ENCODE measurements at places on chromosomes 4 and X. TPM values are rescaled to one million over a fixed set of nuclear protein-coding genes. Genes with fewer than 3 reads are reported as not detected.
A peak's percentile ranks its signal among the peaks of the same experiment; 100 is the strongest.

GRCh38 chrX:27890611-27891010 lies 82.8 kb downstream of the MAGEB10 start:
- H3K4me3 ChIP-seq, result no peak overlapping the region
- H3K4me1 ChIP-seq, result no peaks in the 10 kb centered on the region
- DNase-seq, result no peak
- no peaks in the 10 kb centered on the region for H3K36me3 ChIP-seq
- H3K27me3 ChIP-seq, result no peaks in the 10 kb centered on the region
- H3K27ac ChIP-seq, result no peak overlapping the region

- no peaks in the 10 kb centered on the region for H3K36me3 ChIP-seq
- no peak for DNase-seq
- no peak overlapping the region for H3K27ac ChIP-seq
- H3K4me3 ChIP-seq, result no peak overlapping the region
- H3K4me1 ChIP-seq, result no peaks in the 10 kb centered on the region
Measured at GRCh38 chrX:124028182-124028581, 66.7 kb downstream of the STAG2 start.

- H3K27me3 ChIP-seq, result no peaks in the 10 kb centered on the region
- DNase-seq, result no peak
- no peaks in the 10 kb centered on the region for H3K4me1 ChIP-seq
- no peak overlapping the region for H3K4me3 ChIP-seq
Measured at GRCh38 chr4:16334601-16335000, 108.3 kb upstream of the TAPT1 start.

DNA sequence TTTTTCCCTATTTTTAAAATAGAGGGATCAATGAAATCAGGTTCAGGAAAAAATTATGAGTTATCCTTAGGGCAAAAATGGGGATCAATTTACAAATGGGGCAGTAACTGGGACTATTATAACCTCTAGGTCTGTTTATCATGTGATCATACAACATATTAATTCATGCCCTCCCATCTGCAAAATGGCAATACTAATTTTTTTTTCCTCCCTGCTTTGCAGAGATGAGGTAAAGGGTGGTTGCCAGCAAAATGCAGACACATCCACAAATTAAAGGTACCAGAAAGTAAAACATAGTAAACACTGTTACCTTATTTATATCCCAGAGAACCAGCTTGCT lies 467 bp downstream of the HSD17B11 start:
- no peaks in the 10 kb centered on the region for H3K27me3 ChIP-seq
- H3K36me3 ChIP-seq, result no peaks in the 10 kb centered on the region
- H3K4me1 ChIP-seq, result peaks cover 47% of the 10 kb centered on the region
- peak overlapping the region; percentile 86 for H3K4me3 ChIP-seq

GRCh38 chr4:110287130-110287529 lies 88.7 kb upstream of the ELOVL6 start:
- DNase-seq, result no peak
- H3K36me3 ChIP-seq, result no peaks in the 10 kb centered on the region
- no peaks in the 10 kb centered on the region for H3K27me3 ChIP-seq
- no peaks in the 10 kb centered on the region for H3K4me1 ChIP-seq
- H3K27ac ChIP-seq, result no peak overlapping the region

DNA sequence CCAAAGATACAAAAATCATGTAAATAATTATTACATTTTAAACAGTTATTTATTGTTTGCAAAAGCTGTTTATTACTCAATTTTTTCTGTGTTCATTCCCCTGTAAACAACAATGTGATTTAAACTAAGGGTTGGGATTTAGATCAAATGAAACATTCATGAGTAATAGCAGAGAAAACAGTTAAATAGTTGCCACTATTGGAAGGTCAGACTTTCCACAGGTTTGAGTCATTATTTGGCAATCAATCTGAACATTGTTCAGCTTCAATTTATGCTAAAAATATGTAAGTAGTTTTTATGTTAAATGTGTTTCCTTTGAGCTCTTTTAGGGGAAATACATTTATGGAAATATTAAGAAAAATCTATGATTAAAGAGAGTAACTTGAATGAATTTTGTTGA lies 144.9 kb downstream of the STIM2 start:
- peaks cover 17% of the 10 kb centered on the region for H3K4me1 ChIP-seq
- H3K27me3 ChIP-seq, result no peaks in the 10 kb centered on the region
- H3K36me3 ChIP-seq, result no peaks in the 10 kb centered on the region
- DNase-seq, result no peak
- H3K4me3 ChIP-seq, result no peak overlapping the region
- H3K27ac ChIP-seq, result no peak overlapping the region

DNA sequence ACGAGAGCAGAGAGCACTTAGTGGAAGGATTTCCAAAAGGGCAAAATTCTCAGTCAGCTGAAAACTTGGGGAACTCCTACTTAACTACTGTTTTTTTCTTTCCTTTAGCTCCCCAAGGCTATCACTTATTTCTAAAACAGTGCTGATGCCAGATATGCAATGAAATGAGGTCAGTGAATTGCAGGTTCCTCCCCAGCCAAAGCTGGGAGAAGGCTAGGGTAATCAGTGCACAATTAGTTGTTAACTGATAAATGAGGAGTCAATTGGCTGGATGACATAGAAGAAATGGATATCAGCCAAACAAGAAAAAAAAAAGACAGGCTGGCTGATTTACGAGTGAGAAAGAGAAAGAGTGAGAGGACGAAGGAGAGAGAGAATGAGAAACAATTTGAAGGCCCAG lies 195.6 kb downstream of the GPC3 start:
- H3K36me3 ChIP-seq, result no peaks in the 10 kb centered on the region
- no peaks in the 10 kb centered on the region for H3K4me1 ChIP-seq
- DNase-seq, result no peak
- H3K27me3 ChIP-seq, result no peaks in the 10 kb centered on the region
- H3K4me3 ChIP-seq, result no peak overlapping the region

- no peaks in the 10 kb centered on the region for H3K27me3 ChIP-seq
- H3K4me1 ChIP-seq, result no peaks in the 10 kb centered on the region
- H3K4me3 ChIP-seq, result no peak overlapping the region
- H3K36me3 ChIP-seq, result no peaks in the 10 kb centered on the region
- no peak overlapping the region for H3K27ac ChIP-seq
Measured at GRCh38 chr4:125994024-125994423, 679.3 kb downstream of the FAT4 start.

DNA sequence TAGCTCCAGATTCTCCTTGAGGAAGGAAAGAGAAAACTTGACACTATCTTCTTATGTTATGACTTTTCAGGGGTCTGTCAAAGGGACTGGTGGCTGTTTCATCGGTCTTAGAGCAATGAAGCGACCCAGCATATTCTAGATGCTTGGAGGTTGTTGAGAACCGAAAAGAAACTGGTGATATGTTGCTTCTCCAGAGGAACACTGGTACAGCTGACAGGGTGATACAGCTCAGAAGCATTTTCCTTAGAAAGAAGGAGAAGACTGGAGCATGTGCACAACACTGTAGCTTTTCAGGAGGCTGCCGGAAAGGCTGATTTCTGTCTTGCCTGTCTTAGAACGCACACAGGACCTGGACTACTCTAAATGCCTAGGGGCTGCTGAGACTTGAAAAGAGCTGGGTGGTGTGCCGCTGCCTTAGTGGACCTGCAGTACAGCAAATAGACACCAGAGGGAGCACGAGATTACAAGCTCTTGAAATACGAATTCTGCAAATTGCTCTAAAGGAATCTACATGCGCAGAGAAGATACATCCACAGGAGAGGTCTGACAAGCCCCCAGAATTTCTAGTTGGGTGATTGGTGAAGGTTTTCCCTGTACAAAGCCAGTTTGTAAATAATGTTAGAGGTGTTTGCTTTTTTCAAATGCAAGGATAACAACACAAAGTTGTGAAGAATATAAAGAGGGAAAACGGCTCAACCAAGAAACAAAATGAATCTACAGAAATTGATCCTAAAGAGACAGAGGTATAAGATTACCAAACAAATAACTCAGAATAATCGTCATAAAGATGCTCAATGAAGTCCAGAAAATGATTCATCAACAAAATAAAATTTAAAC lies 223.1 kb upstream of the DMD start:
- no peak overlapping the region for H3K4me3 ChIP-seq
- no peaks in the 10 kb centered on the region for H3K36me3 ChIP-seq
- H3K27ac ChIP-seq, result no peak overlapping the region
- H3K4me1 ChIP-seq, result no peaks in the 10 kb centered on the region
- no peak for DNase-seq

DNA sequence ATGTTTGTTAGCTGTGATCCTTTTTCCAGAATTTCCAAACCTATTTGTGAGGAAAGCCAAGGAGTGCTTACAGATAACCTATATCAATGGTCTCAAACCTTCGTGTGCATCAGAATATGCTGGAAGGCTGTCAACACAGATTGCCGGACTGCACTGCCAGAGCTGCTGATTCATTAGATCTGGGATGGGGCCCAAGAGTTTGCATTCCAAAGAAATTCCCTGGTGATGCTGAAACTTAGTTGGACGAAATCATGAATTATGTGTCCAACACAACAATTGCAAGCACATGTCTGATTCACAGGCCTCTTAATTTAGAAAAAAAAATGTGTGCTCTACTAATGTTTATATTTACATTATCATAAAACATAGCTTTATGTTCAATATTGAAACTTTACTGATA lies 544.0 kb upstream of the AMOT start:
- H3K27ac ChIP-seq, result no peak overlapping the region
- no peaks in the 10 kb centered on the region for H3K36me3 ChIP-seq
- no peaks in the 10 kb centered on the region for H3K27me3 ChIP-seq
- no peaks in the 10 kb centered on the region for H3K4me1 ChIP-seq
- no peak overlapping the region for H3K4me3 ChIP-seq
- DNase-seq, result no peak

AR gene
- 0.13 TPM for polyA plus RNA-seq

ADH1A gene
- polyA plus RNA-seq, result not detected

SSX4 gene
- polyA plus RNA-seq, result not detected

CT45A5 gene
- not detected for polyA plus RNA-seq

DCHS2 gene
- polyA plus RNA-seq, result under 0.01 TPM

NWD2 gene
- not detected for polyA plus RNA-seq

MSANTD1 gene
- polyA plus RNA-seq, result 0.90 TPM

All from spleen (tissue), 13 donors.